ENCODE measurements at places on chromosomes 5 and 9.

DNA sequence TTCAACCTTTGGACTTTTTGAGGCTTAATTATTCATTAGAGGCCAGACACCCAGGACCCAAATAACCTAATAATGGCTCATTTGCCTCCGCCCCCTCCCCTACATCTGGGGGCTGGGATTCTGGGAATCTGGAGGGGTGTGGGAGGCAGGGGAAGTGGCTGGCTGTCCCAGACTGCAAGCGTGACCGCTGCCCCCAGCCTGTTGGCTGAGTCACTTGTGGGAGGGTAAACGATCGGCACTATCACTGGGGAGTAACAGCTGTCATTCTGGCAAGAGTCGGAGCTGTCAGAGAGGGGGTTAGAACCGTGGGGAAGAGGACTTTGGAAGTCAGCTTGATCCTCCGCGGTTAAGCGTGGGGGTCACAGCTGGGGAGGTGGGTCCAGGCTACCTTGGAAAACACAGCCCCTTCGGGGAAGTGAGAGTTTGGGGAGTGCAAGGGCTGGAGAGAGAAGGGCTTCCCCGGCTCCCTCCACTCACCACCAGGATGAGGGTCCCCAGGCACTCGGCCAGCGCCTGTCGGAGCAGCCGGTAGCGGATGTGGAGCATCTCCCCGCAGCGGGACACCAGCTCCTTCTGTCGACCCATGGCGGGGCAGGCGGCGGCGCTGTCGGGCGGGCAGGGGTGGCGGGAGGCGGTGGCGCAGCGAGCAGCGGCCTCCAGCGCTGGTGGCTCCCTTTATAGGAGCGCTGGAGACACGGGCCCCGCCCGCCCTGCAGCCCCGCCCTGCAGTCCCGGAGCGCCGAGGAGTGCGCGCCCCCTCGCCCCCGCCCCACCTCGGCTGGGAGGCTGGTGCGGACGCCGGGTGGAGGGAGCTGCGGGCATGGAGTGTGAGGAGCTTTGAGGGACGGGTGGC is at the start of gene AQP3:
Gene AQP3 (minus strand): TSS at position 648 of the 853 bp plus-strand sequence. CDS start 63 bp downstream, at position 585.
- DNase-seq, result peak; percentile 29

DNA sequence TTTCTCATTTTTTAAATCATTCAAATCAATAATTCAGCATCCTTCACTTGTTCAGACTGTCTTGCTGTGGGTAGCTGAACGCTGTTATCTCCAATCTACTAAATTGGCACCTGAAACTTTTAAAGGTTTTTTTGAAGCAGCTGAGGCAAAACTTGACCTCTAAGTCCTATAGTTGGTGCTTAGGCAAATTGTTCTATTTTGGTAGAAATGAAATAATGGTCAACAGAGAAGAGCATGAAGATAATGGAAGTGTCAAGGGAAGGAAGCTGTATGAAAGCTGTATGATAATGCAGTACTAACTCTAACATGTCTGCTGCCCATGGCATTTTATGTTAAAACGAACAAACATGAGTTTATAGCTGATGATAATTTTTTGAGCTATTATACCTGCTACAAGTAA is 138.0 kb downstream of the GDNF start:
- no peak for DNase-seq

GRCh38 chr5:177997846-177998245 is 1.8 kb upstream of the PROP1 start:
- no peak for DNase-seq

DNA sequence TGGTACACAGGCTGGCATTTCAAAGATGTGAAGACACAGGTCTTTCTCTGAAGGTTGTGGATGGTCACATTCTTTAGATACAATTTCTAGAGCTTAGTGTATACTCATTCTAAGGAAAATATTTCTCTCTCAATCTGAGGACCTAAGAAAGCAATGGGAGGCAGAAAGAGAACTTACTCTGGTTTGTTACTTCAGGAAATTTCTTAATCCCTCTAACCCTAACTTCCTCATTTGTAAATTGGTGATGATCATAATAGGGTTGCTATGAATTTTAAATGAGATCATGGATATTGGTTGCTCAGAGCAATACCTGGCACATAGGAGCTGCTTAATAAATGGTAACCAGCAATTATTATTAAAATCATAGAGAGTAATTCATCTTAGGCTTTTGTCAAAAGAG is 22.1 kb downstream of the FAM170A start:
- DNase-seq, result no peak

DNA sequence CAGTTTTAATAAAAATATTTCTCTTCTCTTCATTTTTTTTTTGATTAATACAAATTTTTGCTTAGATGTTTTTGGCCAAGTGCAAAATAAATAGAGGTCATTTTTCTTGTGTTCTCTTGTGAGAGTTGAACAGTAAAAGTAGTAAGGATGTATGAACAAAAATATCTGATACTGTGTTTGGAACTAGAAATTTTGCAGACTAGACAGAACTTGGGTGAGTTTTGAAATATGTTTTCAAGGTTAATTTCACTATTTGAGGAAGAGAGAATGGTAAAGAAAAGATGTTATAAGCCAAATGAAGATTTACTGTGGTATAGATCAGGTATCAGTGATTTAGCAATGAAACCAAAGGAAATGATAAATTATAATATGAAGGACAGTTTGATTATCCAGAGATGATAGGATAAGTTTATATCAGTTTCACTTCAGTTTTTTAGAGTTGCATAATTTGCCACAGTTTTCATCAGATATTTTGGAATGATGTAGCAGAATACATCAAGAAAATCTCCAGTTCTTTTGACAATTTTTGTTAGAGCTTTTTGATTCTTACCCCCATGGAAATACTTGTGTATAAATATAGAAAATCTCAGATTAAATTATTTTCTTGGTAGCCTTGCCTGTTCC is 147.9 kb upstream of the VCAN start:
- DNase-seq, result no peak

- DNase-seq, result no peak
Measured at GRCh38 chr9:98807814-98808195, 335 bp downstream of the GALNT12 start.
